Activated naive CD8-positive, alpha-beta T cell treated with anti-CD3 and anti-CD28 coated beads for 36 hours (primary cell): ENCODE measurements at places on chromosomes 7 and 10.

- H3K27ac ChIP-seq, result no peak overlapping the region
- peaks cover 43% of the 10 kb centered on the region for H3K27me3 ChIP-seq
- H3K4me1 ChIP-seq, result no peaks in the 10 kb centered on the region
- no peak overlapping the region for H3K4me3 ChIP-seq
- DNase-seq, result no peak
These were observed 39.7 kb downstream of the OAT start for GRCh38 chr10:124378881-124379471.

GRCh38 chr10:24223341-24223740 lies 14.4 kb downstream of the KIAA1217 start:
- H3K27me3 ChIP-seq, result peaks cover 8% of the 10 kb centered on the region
- H3K27ac ChIP-seq, result no peak overlapping the region
- no peak overlapping the region for H3K4me3 ChIP-seq
- no peak for DNase-seq
- H3K36me3 ChIP-seq, result no peaks in the 10 kb centered on the region

- H3K36me3 ChIP-seq, result peaks cover 37% of the 10 kb centered on the region
- H3K27ac ChIP-seq, result no peak overlapping the region
- H3K4me1 ChIP-seq, result peaks cover 80% of the 10 kb centered on the region
These were observed 60.9 kb downstream of the SHH start for GRCh38 chr7:155751409-155751808.

DNA sequence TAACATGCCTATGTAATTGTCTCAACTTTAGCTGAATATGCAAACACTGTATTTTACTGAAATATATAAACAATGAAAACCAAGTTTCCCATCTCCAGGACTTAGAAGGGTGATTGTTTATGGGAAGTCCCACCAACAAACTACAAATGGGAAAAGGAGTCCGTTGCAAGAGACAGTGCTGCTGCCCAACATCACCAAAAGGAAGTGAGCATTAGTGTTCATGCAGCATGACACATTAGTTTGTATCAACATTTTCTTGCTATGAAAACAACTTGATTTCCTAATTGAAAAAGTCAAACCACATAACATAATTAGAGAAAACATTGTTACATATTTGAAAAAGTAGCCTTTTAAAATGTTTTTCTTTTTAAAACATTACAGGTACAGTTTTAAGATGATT lies 138.5 kb downstream of the ZNF438 start:
- H3K36me3 ChIP-seq, result no peaks in the 10 kb centered on the region
- H3K27ac ChIP-seq, result no peak overlapping the region
- peaks cover 6% of the 10 kb centered on the region for H3K4me1 ChIP-seq
- H3K4me3 ChIP-seq, result no peak overlapping the region

DNA sequence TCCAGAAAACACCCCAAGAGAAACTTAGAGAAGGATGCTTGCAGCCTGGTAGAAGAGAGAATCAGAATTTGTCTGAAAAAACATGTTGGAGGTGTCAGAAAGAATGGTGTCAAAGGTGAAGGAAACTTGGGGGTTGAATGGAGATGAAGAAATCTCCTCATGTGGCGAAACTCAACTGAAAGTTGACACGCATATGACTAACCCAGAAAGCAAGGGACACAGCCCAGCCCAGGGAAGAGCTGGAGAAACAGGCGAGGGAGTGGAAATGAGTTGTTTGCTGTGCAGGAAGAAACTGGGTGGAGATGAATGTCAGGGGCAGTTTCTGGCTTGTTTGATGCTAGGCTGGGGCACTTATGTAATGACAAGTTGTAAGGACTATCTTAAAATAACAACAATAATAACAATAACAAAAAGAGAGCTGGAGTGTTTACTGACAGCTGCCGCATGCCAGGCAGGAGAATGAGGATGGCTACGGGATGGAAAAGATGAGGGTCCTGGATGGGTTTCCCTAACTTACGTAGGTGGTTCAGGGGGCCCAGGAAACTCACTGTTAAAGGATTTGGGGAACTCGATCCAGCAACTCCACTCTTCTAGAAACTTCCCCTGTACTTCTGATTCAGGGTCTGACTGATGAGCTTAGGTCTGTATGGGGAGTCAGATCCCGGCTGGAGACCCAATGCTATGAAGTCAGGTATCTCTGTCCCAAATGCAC lies 57.4 kb downstream of the MAP3K8 start:
- DNase-seq, result no peak
- H3K27me3 ChIP-seq, result no peaks in the 10 kb centered on the region
- no peaks in the 10 kb centered on the region for H3K36me3 ChIP-seq
- no peak overlapping the region for H3K4me3 ChIP-seq

GRCh38 chr7:41331194-41331593 lies 371.7 kb downstream of the INHBA start:
- no peak overlapping the region for H3K4me3 ChIP-seq
- H3K27ac ChIP-seq, result no peak overlapping the region
- no peaks in the 10 kb centered on the region for H3K4me1 ChIP-seq
- DNase-seq, result no peak
- no peaks in the 10 kb centered on the region for H3K36me3 ChIP-seq

DNA sequence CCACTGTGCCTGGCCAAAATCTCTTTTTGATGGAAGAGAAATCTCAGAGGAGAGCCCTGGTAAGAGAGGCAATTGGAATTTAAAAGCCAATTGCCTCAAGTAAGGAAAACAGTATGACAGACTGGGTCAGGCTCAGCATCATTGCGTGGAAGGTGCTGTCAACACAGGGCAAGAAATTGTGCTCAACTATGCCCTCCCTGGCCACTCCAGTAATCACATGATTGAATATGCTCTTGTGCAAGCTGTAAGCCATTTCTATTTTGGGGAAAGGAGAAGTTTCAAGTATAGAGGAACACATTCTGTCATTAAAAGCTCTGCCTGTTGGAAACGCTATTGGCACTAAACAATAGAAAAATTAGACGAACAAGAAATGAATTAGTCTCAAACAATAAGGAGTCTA lies 1127.7 kb downstream of the REEP3 start:
- H3K27me3 ChIP-seq, result no peaks in the 10 kb centered on the region
- no peaks in the 10 kb centered on the region for H3K36me3 ChIP-seq
- no peak for DNase-seq

DNA sequence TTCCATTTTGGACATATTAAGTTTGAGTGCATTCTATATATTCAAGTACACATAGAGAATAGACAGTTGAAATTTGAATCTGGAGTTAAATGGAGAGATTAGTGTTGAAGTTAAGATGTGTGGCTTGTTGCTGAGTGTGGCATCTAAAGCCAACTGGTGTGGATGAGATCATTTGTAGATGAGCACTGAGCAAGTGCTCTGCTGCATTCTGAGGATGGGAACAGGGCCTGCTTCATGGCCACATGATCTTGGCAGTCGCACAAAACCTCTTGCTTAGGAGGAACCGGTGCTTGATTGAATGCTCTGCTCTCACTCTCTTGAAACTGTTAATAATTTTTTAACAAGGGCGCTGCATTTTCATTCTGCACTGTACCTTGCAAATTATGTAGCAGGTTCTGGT lies 62.0 kb downstream of the EPDR1 start:
- H3K27me3 ChIP-seq, result peaks cover 3% of the 10 kb centered on the region
- no peak for DNase-seq
- no peak overlapping the region for H3K27ac ChIP-seq
- no peaks in the 10 kb centered on the region for H3K4me1 ChIP-seq
- no peak overlapping the region for H3K4me3 ChIP-seq

DNA sequence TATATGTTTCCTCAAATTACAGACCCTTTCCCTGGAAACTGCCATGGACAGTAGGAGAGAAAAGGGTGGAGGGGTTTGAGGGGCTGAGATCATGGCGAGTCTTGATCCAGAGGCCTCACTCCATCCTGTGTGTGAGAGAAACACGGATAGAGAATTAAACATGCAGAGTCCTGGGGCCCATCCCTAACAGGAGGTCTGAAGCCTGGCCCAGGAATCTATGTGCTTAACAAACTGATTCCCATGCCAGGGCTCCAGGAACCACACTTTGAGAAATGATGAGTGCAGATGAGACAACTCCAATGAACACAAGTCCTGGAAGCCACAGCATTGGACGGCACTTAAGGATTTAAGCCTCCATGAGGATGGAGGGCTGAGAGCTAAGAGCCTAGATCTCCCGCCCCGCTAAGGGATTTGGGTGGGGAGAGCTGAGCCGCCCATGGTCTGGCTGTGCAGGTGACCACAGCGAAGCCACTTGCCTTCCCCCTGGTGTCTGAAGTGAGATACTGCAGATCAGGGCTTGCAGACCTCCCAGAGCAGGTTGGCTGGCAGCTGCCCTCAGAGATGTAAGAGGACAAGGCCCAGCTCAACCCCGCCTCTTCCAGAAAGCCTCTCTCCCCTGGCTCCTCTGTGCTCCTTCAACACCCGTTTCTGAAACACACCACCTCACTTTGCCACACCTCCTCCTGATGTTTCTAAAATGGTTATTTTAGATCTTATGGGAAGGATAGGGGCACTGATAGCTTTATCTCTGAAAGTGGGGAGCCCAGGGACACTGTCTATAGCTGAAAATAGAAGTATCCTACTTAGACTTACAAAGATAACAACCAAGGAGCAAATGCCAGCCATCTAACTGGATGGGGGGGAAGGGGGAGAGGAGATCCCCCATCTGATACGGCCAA lies 24.8 kb upstream of the EIF5AL1 start:
- H3K4me3 ChIP-seq, result no peak overlapping the region
- H3K27ac ChIP-seq, result no peak overlapping the region
- peak; percentile 34 for DNase-seq
- no peaks in the 10 kb centered on the region for H3K36me3 ChIP-seq
- no peaks in the 10 kb centered on the region for H3K27me3 ChIP-seq

DNA sequence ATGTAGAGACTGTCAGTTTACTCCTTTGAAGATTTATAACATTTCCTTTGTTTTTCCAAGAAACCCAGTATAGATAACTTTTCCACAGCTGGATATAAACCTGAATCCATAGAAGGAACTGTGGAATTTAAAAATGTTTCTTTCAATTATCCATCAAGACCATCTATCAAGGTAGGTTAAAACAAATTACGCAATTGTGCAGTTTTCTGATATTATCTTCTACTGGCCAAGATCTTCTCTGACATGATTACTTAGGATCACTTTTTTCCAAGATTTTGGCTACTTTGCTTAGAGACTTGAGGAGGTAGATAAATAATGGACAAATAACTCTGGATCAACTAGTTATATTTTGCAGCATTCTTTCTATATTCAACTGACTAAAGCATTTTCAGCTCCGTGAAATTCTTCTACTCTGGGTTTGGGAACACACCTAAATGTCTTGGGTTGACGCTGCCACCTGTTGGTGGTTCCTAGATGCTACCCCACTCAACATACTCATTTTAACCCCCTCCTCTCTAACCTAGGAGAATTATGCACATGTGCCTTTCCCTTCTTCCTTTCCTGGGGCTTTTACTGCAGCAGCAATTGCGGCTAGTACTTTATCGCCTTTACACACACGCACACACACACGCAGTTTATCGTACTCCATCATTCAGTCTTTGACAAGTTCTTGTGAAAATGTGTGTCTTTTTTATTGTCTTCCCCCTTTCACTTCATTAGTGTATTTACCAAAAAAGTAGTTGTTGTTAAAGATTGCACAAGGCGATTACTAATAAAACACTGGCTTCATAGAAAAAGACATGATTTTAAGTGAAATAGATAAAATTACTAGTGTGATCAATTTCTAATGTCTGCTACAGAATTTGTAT lies 32.7 kb downstream of the ABCB5 start:
- no peak overlapping the region for H3K27ac ChIP-seq
- no peaks in the 10 kb centered on the region for H3K36me3 ChIP-seq
- H3K4me1 ChIP-seq, result no peaks in the 10 kb centered on the region
- peaks cover 10% of the 10 kb centered on the region for H3K27me3 ChIP-seq

DNA sequence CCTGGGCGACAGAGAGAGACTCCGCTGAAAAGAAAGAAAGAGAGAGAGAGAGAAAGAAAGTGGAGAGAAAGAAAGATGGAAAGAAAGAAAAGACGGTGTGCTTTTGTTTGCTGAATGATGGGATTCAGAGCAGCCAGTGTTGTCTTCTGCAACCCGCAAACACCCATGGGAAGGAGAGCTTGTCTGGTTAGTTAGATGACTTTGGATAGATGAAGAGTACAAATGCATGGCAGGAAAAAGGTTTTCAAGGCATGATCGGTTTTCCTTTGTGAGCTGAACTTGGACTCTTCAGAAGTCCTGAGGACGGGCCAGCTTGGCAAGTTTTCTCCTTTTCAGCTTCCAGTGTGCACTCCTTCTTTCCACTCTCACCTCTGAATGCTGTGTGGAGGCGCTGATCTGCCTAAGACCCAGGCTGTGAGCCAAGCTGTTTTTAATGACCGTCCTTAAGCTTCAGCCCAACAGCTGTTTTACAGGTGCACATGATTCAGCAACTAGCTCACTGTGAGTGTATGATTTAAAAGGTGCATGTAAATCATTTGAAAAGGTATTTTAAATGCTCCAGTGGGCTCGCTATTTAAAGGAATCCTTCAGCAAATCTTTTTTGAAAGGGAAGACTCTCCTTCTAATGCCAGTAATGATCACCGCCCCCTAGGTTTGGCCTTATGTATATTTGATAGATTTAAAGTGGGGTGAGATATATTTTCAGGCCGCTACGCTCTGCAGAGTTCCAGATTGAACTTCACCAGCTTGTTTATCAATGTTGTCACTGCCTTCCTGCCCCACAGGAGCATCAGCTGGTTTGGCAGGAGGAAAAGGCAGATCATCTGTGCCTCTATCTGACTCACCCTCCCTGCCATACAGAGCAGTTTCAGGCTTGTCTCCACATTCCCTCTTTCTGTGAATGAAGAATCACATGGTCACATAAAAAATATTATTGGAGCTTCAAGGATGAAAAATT lies 115.0 kb downstream of the PLXDC2 start:
- H3K27me3 ChIP-seq, result no peaks in the 10 kb centered on the region
- H3K4me3 ChIP-seq, result no peak overlapping the region
- DNase-seq, result no peak
- no peaks in the 10 kb centered on the region for H3K36me3 ChIP-seq

- H3K27me3 ChIP-seq, result no peaks in the 10 kb centered on the region
- no peak overlapping the region for H3K4me3 ChIP-seq
- DNase-seq, result no peak
- peaks cover 22% of the 10 kb centered on the region for H3K4me1 ChIP-seq
- H3K27ac ChIP-seq, result no peak overlapping the region
These were observed 109.5 kb upstream of the CARD11 start for GRCh38 chr7:3153118-3153517.
